ENCODE measurements at places on chromosomes 16 and 17.

- H3K4me1 ChIP-seq = no peaks in the 10 kb centered on the region
- H3K36me3 ChIP-seq = no peaks in the 10 kb centered on the region
- no peak overlapping the region for H3K4me3 ChIP-seq
- peaks cover 2% of the 10 kb centered on the region for H3K27me3 ChIP-seq
Measured at GRCh38 chr16:57863434-57864160, 61.3 kb upstream of the KIFC3 start.

GRCh38 chr17:31493656-31494155 lies 102.2 kb downstream of the RAB11FIP4 start:
- no peaks in the 10 kb centered on the region for H3K4me1 ChIP-seq
- H3K27ac ChIP-seq = no peak overlapping the region
- H3K36me3 ChIP-seq = no peaks in the 10 kb centered on the region
- H3K4me3 ChIP-seq = no peak overlapping the region
- peaks cover 35% of the 10 kb centered on the region for H3K27me3 ChIP-seq

DNA sequence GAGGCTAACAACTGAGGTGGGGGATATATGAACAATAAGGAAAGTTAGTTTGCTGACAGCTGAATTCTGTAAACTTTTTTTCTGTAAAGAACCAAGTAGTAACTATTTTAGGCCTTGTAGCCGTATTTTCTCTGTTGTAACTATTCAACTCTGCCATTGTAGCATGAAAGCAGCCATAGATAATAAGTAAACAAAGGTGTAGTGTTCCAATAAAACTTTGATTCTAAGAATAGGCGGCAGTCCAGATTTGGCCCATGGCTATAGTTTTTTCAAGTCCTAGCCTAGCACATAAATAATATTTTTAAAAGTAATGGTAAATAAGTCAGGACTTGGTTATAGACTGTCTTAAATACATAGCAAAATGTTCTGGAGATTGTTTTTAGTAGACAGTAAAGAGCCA lies 142.0 kb downstream of the STXBP4 start:
- no peak for DNase-seq
- no peak overlapping the region for H3K4me3 ChIP-seq

DNA sequence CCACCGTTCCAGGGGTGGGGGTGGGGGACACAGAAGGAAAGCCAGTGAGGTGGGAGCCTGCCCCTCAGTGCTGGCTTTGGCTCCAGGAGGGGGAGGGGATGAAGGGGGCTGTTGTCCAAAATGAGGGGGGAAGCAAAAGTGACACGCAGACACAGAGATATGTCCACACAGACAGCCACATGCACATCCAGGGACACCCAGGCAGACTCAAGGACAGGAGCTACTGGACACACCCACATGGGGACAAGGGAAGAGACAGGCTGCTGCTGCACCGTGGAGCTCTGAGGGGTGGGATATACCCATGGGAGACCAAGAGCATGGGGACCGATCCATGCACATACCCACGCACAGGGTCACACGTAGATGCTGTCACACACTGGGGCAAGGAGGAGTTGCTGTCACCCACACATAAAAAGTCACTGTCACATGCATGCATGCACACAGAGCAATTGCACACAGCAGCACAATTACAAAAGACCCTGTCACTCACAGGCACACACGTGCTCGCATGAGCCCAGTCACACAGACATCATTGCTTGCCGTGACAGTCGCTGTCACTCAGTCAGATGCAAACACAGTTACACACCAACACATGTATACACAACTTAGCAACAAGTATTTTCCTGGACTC lies 1.3 kb downstream of the THRA start:
- H3K4me1 ChIP-seq = peaks cover 26% of the 10 kb centered on the region
- H3K27me3 ChIP-seq = no peaks in the 10 kb centered on the region
- no peaks in the 10 kb centered on the region for H3K36me3 ChIP-seq
- DNase-seq = no peak
- H3K4me3 ChIP-seq = peak overlapping the region; percentile 95

DNA sequence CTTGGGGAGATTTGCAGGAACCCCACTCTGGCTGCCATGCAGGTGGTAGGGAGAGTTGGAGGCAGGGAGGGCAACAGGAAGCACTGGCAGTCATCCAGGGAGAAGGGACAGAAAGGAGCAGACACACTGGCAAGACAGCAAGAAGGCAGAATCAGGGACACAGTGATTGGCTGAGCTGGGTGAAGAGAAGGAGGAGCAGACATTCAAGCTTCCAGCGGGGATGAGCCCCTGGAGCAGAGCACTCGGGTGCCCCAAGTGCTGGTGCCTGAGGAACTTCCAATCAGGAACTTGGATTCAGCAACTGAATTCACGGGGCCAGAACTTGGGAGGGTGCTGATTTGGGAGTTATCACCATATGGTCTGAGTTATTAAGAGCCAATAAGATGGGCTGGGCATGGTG lies 6.3 kb upstream of the ITGA3 start:
- DNase-seq = no peak
- H3K4me3 ChIP-seq = no peak overlapping the region
- H3K36me3 ChIP-seq = no peaks in the 10 kb centered on the region
- H3K27ac ChIP-seq = no peak overlapping the region
- H3K27me3 ChIP-seq = no peaks in the 10 kb centered on the region

GRCh38 chr17:75412455-75413317 lies 7.2 kb upstream of the GRB2 start:
- peaks cover 9% of the 10 kb centered on the region for H3K27me3 ChIP-seq
- H3K36me3 ChIP-seq = no peaks in the 10 kb centered on the region
- H3K4me1 ChIP-seq = no peaks in the 10 kb centered on the region
- H3K4me3 ChIP-seq = peak overlapping the region; percentile 29

- no peak for DNase-seq
- H3K4me1 ChIP-seq = no peaks in the 10 kb centered on the region
- no peak overlapping the region for H3K4me3 ChIP-seq
- no peak overlapping the region for H3K27ac ChIP-seq
- peaks cover 1% of the 10 kb centered on the region for H3K36me3 ChIP-seq
- H3K27me3 ChIP-seq = no peaks in the 10 kb centered on the region
Measured at GRCh38 chr16:1385232-1385631, 29.3 kb downstream of the UNKL start.

GRCh38 chr16:21145738-21146137 lies 4.9 kb downstream of the DNAH3 start:
- no peak overlapping the region for H3K4me3 ChIP-seq
- no peaks in the 10 kb centered on the region for H3K4me1 ChIP-seq
- H3K36me3 ChIP-seq = no peaks in the 10 kb centered on the region
- no peaks in the 10 kb centered on the region for H3K27me3 ChIP-seq
- DNase-seq = no peak

- H3K4me1 ChIP-seq = no peaks in the 10 kb centered on the region
- no peak overlapping the region for H3K4me3 ChIP-seq
- H3K27ac ChIP-seq = no peak overlapping the region
Measured at GRCh38 chr17:16820979-16821543, 131.0 kb downstream of the CCDC144A start.
